ENCODE measurements at places on chromosomes 16 and 17.

- DNase-seq = no peak
Measured at GRCh38 chr17:56917559-56918296, 3.9 kb upstream of the TRIM25 start.

DNA sequence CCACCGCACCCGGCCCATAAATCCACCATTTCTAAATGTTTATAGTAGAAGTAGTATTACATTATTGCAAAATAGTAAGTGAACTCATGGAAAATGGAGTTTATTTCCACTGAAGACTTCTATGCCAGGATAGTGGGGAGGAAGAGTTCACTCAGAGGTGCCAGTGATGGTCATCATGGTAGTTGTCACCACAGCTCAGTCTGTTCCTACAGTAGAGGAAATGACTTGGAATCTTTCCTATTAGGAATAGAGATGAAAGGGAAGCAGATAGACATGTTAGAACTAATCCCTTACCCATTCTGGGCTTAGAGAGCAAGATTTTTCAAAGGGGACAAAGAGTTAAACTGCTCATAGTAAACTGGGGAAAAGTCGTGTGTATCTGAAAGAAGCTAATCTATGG, 20.1 kb downstream of the MRPL45 start:
- DNase-seq = no peak

DNA sequence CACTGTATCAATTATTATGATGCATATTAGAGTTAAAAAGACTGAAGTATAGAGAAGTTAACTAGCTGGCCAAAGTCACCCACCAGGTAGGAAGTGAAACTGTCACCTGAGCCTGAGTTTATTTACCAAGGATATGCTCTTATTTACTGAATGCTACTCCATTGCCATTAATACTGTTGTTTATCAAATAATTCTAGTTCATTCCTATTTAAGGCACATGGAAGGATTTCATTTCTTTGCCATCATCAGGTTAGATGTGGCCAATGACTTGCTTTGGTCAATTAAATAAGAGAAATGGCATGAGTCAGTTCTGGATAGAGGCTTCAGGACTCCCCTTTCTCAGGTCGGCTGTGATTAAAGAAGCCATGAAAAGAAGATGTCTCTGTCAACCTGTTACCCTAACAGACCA, 169.6 kb downstream of the KCNJ2 start:
- DNase-seq = no peak

GRCh38 chr17:37050920-37051319, 102.2 kb downstream of the AATF start:
- DNase-seq = no peak

DNA sequence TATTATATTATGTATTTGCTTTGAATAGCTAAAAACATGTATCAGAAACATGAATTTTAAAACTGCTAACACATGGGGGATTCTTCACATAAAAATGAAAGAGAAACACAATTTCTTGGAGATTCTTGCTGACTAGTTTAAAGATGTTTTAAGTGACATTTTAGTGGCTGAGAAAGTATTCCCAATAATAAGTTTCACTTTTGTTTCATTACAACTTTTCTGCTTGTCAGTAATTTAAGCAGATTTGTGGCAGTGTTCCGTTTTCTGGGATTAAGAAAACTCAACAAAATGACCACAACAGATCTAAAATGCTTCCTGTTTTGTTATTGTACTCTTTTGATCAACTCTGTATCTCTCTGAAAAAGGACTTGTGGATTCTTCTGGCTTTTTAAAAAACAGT, 75.9 kb downstream of the NLK start:
- no peak for DNase-seq

GRCh38 chr17:69525920-69526841, 111.7 kb downstream of the MAP2K6 start:
- DNase-seq = no peak

DNA sequence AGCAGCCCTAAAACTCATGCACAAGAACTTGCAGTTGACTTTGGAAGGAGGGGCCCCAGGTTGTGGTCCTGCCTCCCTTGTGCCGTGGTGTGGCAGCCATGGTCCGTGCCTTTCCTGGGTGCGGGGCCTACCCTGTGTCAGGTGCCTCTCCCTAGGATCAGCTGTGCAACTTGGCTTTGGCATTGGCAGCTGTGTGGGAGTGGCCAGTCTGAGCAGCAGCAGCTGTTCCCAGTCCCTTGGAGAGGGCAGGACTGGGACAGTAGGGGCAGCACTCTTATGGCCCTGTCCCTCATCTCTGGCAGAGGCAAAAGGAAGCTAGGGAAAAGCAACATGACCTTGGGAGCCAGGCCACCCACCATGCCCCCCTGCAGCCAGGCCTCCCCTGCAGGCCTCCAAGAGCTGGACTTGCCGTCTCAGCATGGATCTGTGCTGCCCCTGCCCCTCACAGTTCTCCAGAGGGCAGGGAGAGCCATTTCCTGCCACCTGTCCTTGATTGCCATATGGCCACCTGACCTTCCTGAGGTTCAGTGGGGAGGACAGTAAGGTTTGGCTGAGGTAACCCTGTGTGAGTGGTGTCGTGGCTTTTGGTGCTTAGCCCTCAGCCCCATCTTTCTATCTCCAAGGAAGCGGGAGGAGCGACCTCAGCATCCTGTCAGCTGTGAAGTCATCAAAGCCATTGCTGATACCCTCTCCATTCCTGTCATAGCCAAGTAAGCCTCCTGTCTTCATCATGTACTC, 15.5 kb upstream of the NFATC3 start:
- DNase-seq = no peak

DNA sequence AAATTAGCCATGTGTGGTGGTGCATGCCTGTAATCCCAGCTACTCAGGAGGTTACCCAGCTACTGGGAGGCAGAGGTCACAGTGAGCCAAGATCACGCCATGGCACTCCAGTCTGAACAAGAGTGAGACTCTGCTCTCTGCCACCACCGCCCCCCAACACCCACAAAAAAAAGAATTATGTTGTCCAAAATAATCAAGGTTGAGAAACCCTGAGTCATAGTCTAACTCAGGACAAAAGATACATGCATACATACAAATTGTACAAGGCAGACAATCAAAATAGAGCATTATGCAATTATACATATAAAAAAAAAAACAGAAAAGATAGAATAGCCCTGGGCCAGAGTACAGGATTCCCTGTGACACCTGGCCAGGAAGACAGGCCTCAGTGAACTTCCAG, 6.6 kb upstream of the KPNB1 start:
- no peak for DNase-seq

- DNase-seq = no peak
Measured at GRCh38 chr17:52390422-52390821, 231.9 kb upstream of the CA10 start.

DNA sequence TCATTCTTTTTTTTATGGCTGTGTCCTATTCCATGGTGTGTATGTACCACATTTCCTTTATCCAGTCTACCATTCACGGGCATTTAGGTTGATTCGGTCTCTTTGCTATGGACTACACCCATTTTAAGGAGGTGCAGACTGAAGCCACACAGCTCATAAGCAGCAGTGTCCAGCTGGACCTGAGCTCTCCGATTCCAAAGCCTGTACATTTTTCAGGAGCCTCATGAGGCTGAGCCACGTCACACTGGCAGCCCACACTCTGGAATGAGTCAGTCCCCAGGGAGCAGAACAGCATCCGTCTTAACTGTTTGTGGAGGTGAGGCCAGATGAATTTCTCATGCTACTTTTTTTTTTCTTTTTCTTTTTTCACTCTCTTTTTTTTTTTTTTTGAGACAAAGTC, 116.1 kb downstream of the C16orf95 start:
- no peak for DNase-seq

- DNase-seq = no peak
Measured at GRCh38 chr17:31830971-31831858, 27.8 kb downstream of the COPRS start.

DNA sequence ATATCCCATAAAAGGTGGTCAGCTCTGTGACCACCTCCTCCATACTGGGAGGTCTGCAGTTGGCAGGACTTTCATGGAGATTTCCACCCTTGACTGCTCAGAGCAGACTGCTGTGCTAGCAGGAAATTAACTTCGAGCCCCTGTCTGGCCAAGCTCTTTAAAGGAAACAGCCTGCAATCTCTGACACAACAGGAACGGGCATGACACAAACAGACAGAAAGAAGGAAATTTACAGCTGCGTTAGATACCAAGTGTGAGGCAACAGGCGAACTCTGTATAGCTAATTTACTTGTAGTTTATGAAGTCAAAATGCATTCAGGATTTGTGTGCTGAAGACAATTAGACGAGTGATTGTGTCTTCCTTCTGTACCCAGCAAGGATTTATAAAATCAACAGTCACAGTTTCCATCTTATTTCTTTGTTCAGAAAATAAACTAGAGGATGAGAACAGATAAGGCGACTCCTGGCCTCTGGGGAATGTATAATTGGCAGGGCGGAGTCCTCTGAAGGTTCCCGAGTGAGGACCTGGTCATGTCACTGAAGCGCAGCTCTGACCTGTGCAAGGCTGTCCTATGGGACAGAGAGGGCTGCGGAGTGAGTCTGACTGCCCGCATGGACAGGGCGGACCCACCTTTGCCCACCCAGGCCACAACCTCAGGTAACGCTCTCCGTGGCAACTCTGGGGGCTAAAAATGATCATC, 16.1 kb downstream of the WIPI1 start:
- DNase-seq = no peak

- no peak for DNase-seq
Measured at GRCh38 chr17:47778184-47778635, 43.4 kb downstream of the OSBPL7 start.

- no peak for DNase-seq
Measured at GRCh38 chr17:79836972-79837887, 2.0 kb downstream of the CBX4 start.

GRCh38 chr16:22070361-22071330, 21.7 kb upstream of the VWA3A start:
- no peak for DNase-seq

DNA sequence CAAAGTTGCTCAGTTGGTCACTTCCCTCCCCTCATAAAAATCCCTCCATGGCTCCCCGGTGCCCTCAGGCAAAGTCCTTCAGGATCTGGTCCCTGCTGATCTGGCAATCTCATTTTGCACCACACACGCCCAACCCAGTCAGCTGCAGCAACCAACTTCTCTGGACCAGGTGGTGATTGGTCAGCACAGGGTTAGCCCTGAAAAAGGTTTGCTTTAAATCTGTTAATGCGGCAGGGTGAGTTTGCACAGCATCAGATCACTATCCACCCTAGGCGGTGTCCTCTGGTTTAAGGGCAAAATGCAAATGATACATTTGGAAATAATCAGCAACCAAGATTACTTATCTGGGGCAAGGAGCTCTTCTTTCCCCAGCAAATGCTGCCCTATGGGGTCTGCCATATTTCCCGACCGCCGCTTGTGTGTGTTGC, 42.9 kb upstream of the TNRC6C start:
- no peak for DNase-seq

GRCh38 chr17:80729016-80729415, 184.4 kb downstream of the RPTOR start:
- no peak for DNase-seq

- no peak for DNase-seq
Measured at GRCh38 chr16:57723170-57723569, 12.4 kb upstream of the KATNB1 start.

DNA sequence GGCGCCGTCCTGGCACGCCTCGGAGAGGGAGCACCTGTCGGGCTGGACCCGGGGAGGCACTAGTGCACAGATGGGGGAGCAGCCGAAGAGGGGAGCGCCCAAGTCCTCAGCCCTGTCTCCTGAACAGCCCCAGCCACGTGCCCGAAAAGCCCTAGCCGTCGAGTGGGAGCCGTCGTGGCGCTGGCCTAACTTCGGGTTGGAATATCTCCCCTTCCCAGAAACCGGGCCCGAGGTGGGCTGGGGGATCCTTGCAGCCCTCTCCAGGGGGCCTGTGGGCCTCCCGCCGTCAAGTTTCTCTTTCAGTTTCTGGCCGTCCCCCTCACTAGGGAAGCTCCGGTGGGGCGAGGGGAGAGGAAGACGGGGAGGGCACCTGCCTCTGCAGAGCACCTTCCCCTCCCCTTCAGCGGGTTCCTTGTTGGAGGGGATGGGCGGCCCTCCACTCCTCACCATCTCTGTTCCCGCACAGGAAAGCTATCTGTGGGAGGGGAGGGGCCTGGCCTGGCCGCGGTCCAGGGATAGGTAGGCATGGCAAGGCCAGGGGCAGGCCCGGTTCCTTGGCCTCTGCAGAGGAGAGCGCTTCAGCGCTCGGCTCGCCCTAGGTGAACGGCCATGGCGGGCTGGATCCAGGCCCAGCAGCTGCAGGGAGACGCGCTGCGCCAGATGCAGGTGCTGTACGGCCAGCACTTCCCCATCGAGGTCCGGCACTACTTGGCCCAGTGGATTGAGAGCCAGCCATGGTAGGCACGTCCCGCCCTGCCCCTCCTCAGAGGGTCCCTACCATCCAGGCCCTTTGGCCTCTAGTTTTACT, 709 bp downstream of the STAT5A start:
- peak; percentile 86 for DNase-seq

DNA sequence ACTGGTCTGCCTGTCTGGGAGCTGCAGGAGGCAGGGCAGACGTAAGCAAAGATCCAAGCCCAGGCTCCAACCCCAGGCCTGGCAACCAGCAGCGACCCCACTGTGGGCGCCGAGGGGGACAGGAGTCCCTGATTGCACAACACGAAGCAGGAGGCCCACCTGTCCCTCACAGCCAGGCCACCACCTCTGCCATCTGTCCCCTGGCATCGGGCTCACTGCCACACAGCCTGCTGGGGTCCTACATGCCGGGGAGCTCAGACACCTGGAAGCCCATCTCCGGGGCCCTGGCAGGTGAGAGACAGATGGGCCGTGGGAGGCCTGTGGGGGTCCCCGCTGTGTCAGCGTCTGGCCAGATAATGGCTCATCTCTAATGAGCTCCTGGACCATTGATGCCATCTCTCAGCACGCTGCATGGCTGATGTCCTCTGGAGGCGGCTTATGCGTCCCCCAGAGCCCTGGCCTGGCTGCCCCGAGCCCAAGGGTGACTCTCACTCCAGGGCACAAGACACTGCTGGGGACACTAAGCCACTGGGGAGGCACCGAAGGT, 11.3 kb upstream of the RASD1 start:
- DNase-seq = no peak

- no peak for DNase-seq
Measured at GRCh38 chr17:70813355-70813930, 644.1 kb downstream of the KCNJ2 start.

GRCh38 chr16:87207965-87208364, 109.2 kb downstream of the C16orf95 start:
- no peak for DNase-seq

GRCh38 chr16:72769876-72770275, 278.1 kb downstream of the ZFHX3 start:
- no peak for DNase-seq

DNA sequence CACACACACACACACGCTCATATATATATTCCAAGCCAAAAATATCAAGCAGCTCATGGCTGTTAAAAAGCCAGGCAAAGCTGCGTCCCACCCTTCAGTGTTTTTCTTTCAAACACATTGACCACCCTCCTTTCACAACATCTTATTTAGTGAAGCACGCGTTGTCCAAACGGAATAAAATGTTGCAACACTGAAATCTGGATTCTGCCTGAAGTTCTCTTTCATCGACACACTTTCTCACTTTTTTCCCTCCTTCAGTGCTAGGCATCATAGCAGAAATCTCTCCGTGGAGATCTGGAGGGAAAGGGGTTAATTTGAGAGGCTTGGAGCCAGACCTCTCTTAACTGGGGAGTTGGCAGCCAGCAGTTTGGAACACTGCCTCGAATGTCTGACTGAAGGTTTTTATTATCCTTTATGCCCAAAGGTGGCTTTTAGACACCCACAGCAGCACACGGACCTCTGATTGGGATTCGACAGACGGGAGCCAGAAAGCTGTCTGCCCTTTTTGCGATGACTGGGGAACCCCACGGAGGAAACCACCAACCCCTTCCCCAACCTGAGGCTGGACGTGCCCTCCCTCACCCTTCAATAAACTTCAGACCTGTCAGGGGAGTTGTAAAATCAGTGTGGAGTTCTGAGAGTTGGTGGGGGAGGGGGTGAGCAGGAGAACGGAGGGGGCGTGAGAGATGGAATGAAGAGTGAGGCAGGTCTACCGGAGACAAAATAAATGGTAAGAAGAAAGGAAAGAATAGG, 833.6 kb upstream of the SOX9 start:
- DNase-seq = no peak
